Fibroblast of skin of back (primary cell): ENCODE measurements at places on chromosomes 3 and 15.
A peak's percentile ranks its signal among the peaks of the same experiment; 100 is the strongest.

- DNase-seq: no peak
These were observed 162.2 kb downstream of the APBA2 start for GRCh38 chr15:29048011-29048410.

DNA sequence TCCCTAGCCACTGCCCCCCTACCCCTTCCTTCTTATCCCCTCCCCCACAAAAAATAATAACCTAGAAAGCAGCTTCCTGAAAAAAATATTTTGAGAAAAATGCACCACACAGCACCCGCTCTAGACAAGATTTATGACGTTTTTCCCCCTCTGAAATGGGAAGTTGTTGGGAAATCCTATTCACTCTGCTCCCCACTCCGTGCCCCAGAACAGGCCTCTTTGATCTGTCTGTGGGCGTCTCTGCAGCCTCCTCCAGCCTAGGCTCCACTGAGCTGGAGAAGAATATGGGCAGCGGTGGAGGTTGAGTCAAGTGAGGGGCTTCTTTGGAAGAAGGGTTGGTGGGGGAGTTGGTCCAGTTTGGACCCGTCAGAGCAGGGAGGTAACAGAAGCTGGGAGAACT, 28.5 kb upstream of the POLG start:
- no peak for DNase-seq

DNA sequence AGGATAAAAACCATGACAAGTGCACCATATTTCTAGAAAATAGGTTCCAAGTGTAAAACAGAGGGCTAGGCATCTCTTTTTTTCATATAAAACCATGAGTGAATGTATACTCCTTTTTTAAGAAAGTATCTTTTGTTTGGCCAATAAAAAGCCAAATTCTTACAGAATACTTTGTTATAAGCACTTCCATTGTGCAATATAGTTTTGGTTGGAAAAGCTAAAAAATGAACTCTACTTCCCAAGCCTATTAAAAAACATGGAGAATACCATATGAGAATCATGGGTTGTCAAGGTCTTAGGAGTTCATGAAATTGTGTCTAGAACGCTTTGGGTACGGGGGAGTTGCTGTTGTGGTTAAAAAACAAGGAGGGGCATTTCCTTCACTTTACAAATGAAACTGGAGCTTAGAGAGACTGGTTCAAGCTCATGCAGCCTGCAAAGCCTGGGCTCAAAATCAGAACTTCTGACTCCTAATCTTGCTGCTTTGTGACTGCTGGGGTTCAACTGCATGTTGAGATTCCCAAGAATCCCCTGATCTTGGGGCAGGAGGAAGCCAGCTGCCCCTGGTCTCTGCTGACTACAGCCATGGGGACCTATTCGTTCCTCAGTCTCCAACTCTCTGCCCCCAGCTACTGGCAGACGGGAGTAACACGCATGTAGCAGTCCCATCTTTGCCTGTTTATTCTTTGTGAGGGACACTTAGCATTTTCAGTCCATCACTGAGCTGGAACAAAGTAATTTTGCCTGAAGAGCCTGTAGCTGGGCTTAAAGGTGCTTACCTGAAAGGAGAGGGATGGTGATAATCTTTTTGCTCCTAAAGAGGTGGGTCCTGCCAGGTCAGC, 229.1 kb downstream of the CHST2 start:
- no peak for DNase-seq

DNA sequence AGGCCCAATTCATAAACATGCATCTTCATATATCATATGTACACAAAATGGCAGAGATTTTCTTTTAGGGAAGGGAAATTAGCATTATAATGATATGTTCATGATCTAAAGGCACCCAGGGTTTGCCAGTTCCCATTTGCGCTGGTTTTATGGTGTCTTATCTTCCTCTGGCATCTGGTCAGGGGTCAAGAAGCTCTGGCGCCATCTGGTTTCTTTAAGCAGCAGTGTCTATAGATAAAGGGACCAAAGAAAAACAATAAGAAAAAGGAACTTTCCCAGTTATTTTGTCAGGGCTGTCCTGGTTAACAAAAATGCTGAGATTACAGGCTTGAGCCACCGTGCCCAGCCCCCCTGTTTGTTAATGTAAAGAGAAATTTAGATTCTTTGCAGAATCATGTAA, 3.3 kb upstream of the DCP1A start:
- peak; percentile 52 for DNase-seq

DNA sequence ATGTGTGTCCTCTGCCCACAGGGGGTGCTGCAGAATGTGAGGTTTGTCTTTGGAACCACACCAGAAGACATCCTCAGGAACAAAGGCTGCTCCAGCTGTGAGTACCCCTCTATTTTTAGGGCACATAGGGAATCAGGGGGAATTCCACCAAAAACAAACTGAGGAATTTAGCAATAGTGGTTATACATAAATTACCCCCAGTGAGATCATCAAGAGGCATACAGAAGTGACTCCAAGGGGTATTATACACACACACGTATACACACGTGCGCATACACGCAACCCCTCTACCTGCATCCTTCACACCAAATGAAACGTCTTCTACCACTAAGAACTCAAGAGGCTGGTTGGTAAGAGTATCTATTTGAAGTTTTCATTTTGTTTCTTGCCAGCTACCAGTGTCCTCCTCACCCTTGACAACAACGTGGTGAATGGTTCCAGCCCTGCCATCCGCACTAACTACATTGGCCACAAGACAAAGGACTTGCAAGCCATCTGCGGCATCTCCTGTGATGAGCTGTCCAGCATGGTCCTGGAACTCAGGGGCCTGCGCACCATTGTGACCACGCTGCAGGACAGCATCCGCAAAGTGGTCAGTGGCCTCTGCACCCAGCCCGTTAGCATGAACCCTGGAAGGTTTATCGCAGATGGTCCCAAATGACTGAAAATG, 2.9 kb downstream of the THBS1 start:
- DNase-seq: peak; percentile 62

DNA sequence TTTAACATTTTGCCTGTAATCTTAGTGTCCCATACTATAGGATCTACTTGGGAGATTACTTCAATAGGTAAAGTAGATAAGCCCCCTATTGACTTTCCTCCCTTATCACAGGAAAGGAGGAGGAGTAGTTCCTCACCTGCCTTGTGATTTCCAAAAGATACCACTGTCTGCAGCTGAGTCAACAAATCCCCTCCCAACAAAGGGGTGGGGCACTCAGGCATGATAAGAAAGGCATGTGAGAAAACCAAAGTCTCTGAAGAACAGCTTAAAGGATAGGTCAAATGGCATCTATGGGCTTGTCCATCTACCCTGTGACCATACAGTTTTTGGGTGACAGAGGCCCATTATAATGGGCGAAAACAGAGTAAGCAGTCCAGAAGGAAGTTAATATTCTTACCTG, 71.3 kb upstream of the WNT7A start:
- no peak for DNase-seq

DNA sequence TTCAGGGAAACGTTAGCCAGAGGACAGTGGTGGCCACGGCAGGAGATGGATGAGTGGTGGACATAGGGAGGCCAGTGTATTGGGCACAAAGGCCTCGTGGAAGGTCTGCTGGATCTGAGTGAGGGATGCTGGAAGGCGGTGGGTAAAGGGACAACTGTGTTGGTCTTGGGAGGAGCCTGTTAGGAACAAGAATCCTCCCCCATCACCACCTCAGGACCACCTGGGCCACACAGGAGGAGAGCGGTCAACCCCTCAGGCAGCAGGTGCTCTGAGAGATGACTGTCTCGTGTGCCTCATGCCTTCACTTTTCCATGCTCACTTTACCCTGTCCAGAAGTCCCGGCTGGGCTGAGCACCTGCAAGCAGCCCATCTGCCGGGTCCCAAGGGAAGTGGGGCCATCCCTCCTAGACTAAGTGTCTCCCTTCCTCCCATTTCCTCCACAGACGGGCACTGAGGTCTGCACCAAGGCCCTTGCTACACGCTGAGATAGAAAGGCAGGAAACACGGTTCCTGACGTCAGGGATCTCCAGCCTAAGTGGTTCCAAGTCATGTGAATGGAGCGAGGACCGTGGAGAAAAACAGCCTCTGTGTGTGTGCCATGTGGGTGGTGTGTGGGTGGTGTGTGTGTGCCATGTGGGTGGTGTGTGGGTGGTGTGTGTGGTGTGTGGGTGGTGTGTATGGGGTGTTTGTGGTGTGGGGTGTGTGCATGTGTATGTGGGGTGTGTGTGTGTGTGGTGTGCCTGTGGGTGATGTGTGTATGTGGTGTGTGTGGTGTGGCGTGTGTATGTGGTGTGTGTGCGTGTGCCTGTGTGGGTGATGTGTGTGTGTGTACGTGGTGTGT, 47.8 kb upstream of the CTSH start:
- no peak for DNase-seq

- DNase-seq: no peak
These were observed 137.7 kb downstream of the IGF1R start for GRCh38 chr15:98785807-98786621.

- no peak for DNase-seq
These were observed 78.1 kb downstream of the COL8A1 start for GRCh38 chr3:99716463-99716995.

DNA sequence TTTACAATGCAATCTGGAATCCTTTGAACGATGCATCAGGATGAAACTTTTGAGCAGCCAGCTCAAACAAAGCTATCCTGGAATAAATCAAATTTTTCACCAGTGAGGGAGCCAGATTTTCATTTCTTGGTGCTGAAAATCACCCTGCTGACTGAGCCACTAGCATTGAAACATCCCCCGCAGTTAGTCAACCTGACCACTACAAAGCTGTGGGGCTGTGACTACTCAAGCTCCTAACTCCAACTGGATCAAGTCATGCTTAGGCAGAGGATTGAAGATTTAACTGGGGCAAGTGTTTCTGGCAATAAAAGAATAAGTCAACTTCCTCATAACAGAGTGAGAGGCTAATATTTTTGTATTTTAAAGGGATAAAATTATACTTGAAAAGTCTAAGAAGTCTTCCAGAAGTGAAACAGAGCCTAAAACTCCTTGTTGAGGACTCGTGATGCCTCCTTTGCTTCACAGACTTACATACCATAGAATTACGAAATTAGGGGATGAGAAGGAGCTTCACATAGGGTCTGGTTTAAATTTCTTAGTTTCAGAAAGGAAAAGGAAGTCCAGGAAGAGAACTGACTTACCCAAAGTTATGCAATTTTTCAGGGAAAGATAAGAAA, 177.8 kb downstream of the SERPINI1 start:
- peak; percentile 11 for DNase-seq

DNA sequence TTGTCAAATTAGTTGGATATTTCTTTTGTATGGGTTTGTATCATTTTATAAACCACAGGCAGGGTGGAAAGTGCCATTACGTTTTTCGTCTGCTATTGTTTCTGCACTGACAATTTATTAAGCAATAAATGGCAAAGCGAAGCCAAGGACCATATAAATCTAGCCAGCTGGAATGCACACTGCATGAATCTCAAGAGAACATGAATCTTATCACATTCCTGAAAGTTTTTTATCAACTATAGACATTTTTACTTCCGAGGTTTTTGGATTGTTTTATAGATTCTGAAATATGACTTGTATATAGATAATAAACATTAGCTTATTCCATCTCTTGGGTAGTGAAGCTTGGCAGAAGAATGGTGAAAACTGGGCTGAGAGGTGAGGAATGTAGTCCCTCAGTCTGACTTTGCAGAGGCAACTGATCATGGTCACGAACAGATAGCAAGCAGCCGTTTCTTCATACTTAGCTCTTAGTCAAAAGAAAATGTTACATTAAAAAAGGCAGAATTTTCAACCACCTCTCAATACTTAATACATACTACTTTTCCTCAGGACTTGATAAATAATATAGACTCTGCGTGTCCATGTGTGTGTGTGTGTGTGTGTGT, 102.7 kb downstream of the OSBPL10 start:
- DNase-seq: peak; percentile 16
